Suprapubic skin (tissue), 4 donors: ENCODE measurements at places on chromosomes 7 and 10.
A peak's percentile ranks its signal among the peaks of the same experiment; 100 is the strongest.

GRCh38 chr10:46538717-46539426, 17.6 kb downstream of the GPRIN2 start:
- no peak for DNase-seq

DNA sequence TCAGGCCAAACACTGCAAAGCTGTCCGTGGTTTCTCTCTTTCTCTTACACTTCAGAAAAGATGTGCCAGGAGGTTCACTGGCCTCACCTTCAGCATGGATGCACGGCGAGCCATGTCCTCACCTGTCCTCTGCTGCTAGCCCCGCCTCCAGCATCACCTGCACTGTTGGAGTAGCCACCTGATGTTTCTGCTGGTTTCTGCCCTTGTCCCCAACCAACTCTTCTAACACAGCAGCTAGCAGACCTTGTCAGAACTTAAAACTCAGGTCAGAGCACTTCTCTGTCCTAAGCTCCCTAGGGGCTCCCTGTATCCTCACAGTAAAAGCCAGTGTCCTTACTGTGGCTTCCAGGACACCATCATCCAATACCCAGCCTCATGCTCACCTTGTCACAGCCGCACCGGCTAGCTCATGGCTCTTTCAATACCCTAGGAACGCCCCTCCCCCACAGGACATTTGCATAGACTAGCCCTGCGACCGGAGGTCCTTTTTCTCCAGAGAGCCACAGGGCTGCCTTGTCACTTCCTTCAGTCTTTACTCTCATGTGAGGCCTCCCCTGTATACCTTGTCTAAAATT, 15.2 kb downstream of the PALD1 start:
- no peak for DNase-seq

DNA sequence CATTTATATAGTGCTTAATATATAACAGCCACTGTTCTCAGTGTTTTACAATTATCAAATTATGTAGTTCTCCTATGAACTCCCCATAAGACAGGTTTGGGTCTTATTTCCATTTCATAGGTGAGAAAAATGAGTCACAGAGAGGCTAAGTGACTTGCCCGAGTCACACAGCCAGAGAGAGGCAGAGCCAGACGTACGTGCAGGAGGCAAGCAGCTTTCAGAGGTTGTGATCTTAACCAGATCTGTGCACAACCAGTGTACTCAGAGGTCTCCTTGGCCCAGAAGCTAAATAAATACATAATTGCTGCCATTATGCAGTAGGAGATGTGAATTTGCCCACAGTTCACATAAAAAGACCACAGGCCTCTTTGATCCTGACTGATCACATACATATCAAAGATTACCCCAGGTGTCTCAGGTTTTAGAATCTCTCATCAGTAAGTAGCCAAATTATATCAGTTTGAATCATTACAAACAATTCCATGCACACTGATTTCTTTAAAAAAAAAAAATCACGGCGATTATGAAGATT, 304.7 kb upstream of the AOAH start:
- DNase-seq, result no peak

- DNase-seq, result no peak
Observed at GRCh38 chr10:3548076-3548475, 236.9 kb downstream of the KLF6 start.

DNA sequence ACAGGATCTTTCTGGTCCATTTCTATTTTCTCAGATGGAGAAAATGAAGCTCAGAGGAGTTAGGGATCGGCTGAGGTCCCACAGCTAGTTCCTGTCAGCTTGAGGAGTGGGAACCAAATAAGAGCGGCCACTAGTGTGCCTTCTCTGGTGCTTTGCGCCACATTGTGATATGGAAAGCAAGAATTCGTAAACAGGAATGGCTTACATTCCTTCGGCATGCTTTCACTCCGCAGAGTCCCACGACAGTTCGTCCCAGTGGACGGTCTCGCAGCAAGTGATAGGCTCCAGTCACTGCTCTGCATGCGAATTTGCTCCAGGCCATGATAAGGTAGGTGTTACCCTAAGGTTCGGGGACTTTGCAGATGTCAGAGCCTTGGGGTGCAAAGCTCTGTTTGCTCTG, 41.5 kb upstream of the PTF1A start:
- DNase-seq, result no peak

- no peak for DNase-seq
Observed at GRCh38 chr7:116426428-116427156, 72.9 kb upstream of the CAV2 start.

DNA sequence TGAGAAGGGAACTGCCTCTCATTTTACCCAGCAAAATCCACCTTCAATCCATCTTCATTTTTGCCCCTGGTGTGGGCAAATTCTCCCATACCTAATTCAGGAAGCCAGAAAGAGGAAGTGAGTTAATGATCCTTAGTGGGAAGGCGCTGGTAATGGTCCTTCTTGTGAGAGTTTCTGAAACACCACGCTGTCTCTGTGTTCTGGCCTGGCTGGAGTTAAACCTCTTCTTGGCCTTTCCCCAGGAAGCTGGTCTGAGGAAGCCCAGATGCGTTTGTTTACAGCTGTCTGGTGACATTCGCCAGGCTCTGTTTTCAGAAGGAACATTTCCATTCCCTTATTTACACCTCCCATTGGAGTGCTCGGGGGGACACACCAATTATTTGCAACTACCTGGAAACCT, 24.3 kb downstream of the HTRA1 start:
- DNase-seq, result no peak

DNA sequence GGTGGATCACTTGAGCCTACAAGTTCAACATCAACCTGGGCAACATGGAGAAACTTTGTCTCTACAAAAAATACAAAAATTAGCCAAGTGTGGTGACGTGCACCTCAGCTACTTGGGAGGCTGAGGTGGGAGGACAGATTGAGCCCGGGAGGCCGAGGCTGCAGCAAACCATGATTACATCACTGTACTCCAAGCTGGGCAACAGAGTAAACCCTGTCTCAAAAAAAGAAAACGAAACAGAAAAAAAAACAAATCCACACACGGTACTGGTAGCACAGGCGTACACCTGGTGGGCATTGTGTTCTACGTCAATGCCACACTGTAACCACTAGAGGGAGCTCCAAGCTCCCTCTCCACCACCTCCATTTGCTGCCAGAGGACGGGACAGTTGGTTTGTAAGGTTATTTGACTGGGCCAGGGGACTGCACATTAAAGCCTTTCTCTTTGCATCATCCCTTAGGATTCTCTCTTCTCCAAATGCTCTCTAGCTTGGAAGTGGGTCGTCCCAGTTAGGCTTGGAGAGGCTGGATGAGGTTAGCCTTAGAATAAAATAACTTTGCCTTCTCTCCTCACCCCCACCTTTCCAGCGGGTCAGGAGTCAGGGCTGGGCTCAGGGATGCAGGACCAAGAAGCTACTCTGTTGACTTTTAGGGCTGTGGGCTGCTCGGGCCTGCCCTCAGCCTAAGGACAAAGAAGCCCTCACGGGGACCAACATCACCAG, 130.8 kb downstream of the SORBS1 start:
- peak; percentile 65 for DNase-seq

GRCh38 chr10:6382081-6382480, 179.3 kb downstream of the PFKFB3 start:
- DNase-seq, result no peak

GRCh38 chr7:98470485-98471240, 69.8 kb upstream of the BAIAP2L1 start:
- DNase-seq, result no peak

DNA sequence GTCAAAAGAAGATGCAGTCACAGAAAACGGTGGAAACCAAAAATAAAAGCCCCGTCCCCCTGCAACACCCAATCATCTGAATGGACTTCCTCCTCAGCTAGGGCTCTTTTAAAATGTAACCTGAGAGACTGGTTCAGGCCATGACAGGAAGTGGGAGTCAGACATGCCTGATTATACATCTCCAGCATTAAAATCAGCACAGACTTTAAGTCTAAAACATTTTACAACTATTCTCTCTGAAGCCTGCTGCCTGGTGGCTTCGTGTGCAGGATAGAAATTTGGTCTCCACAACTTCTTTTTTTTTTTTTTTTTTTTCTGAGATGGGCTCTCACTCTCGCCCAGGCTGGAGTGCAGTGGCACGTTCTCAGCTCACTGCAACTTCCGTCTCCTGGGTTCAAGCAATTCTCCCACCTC, 30.3 kb downstream of the HACD1 start:
- DNase-seq, result no peak

- no peak for DNase-seq
Observed at GRCh38 chr10:28295336-28295735, 7.5 kb downstream of the MPP7 start.

DNA sequence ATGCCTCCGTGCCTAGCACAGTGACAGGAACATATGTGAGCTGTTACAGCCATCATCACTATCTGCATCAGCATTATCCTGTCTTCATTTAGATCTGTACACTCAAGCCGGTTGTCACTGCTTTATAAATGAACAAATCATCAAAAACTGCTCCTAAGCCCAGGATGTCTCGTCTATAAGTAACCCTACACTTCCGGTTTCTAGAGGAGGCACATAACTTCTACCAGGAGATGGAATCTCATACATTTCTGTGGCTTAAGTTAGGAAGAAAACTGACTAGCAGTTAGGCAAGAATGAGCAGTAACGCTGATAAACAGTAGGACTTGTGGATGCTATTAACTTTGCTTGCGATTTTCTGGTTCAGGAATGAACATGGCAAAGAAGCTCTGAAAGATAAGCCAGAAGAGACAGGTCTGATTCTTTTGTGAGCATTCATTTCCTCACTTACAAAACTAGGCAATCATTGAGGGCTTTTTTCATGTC, 1199.2 kb downstream of the SORCS3 start:
- no peak for DNase-seq

- DNase-seq, result no peak
Observed at GRCh38 chr7:17022920-17023319, 141.1 kb upstream of the AGR3 start.

DNA sequence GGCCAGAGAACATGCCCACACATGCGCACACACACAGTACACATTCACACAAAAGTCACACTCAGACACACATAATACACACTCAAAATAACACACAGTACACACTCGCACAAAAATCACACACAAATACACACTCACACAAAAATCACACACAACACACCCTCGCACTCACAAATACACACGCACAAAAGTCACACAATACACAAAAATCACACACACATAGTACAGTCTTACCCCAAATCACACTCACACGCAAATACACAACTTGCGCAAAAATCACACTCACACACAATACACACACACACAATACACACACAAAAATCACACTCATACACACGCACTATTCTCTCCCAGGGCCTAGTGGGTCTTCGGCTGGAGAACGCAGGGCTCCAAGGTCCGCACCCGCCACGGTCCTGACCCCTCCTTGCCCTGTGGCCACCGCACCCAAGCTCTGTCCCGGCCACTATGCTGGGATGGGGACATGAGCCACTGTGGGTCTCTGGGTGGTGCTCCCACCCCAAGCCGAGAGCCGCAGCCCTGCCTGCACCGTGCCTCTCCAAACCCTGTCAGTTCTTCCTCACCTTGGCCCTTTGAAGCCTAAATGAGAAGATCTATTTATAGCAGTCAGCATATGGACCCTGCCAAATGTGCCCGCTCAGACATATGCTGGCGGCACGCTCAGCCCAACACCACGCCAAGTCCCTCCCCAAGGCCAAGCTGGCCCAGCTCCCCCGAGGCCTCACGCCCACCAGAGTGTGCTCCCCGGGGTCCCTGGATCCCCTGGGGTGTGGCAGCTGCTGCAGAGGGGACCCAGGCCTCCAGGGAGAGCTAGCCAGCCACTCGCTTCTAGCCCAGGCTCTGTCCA, 55.9 kb downstream of the ELFN1 start:
- no peak for DNase-seq

DNA sequence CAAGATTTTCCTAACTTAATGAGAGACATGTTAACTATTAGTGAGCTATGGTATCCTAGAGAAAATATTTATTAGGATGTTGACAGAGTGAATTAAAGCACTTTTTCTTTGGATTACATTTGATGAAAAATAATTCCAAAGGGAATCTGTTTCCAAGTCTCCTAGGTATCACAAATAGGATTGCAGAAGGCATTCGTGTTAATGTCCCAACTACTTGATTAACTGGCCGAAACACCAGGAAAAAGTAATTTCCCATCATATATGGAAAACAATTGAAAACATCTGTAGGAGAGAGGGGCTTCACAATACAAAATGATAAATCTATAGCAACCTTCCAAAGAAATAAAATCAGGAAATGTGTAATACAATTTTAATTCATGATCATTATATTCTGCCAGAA, 406.7 kb downstream of the PARD3 start:
- no peak for DNase-seq

DNA sequence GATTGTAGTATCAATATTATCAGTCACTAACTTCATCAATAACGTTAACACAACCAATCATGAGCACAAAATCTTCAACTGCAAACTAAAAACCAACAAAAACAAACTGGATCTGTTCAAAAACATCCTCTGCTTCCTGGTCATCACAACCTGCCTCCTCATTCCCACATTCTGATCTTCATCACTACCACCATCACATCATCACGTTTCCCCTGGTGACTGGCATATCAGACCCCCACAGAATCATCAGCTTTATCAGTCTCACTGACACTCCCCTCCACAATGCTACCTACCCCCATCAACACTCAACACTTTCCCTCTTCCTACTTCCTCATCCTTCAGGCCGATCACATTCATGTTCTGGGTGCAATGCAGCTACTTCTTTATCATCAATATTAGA, 11.4 kb downstream of the XPNPEP1 start:
- DNase-seq, result no peak

DNA sequence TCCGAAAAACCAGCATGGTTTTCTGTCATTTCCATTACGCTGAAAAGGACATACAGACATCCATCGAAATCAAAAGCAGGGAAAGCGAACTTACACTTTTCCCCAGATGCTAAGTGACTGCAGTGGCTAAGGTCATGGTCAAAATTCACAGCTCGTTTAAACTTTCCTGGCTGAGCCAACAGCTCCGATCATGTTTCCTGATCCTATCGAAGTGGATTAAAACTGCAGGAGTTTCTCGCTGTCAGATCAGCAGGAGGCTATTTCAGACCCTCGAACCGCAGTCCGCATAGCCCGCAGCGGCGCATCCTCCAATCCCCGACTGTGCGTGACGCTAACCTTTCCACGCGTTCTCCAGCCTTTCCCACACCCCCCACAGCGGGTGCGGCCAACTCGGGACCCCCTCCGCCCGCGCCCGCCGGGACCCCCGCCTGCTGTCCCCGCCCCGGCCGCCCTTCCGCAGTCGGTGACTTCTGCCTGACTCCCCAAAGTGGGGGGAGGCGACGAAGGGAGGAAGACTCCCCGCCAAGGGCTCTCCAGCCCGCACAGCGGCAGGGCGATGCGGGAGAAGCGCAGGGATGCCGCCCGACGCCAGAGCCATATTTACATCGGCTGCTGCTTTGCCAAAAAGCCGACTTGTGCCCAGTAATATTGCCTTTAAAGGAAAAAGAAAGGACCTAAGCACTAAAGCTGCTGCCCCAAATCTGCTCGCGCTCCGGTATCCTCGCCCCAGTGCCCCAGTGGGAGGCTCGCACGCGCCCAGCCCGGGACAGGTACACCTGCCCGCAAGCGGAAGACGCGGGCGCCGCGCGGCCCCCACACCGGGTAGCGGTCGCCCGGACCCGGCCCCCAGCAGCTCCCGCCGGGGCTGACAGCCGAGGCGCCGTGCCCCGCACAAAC, 1.2 kb downstream of the PIP4K2A start:
- no peak for DNase-seq
